ENCODE measurements at places on chromosomes 7 and 10.

DNA sequence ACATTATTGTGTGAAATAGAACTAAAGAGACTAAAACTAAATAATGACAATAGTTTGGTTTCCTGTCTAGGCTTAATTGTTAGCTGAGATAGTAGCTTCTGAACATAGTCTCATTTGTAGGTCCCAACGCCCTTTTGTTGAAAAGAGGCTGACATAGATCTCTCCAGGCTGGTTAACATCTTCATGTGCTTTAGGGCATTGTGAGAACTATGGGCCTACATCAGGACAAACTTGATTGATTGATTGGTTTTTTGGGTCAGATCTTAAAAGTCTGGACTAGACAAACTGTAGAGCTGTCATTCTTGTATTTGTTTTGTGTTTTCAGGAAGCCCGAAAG is 869 bp downstream of the CHCHD1 start:
- DNase-seq, result no peak

GRCh38 chr7:100221231-100221718 is 1.5 kb downstream of the PVRIG start:
- DNase-seq, result no peak

- DNase-seq, result no peak
These were observed 70.0 kb downstream of the CAMK1D start for GRCh38 chr10:12419262-12419847.

DNA sequence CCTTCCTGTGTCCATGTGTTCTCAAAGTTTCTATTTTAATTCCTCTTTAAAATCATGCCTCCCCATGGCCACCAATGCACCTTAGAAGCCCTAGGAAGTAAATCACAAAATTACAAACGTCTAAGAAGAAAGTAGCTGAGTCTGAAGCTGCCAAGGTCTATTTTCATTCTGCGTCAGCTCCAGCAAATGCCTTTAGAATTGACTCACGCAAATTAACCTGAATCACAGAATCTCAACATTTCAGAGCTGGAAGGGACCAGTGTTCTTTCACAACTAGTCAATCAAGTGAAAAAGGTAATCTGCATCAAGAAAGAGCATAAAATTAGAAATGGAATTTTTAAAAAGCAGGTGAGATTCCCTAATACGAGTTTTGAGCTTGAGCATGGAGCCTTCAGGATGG is 1017.6 kb downstream of the SORCS3 start:
- DNase-seq, result no peak

DNA sequence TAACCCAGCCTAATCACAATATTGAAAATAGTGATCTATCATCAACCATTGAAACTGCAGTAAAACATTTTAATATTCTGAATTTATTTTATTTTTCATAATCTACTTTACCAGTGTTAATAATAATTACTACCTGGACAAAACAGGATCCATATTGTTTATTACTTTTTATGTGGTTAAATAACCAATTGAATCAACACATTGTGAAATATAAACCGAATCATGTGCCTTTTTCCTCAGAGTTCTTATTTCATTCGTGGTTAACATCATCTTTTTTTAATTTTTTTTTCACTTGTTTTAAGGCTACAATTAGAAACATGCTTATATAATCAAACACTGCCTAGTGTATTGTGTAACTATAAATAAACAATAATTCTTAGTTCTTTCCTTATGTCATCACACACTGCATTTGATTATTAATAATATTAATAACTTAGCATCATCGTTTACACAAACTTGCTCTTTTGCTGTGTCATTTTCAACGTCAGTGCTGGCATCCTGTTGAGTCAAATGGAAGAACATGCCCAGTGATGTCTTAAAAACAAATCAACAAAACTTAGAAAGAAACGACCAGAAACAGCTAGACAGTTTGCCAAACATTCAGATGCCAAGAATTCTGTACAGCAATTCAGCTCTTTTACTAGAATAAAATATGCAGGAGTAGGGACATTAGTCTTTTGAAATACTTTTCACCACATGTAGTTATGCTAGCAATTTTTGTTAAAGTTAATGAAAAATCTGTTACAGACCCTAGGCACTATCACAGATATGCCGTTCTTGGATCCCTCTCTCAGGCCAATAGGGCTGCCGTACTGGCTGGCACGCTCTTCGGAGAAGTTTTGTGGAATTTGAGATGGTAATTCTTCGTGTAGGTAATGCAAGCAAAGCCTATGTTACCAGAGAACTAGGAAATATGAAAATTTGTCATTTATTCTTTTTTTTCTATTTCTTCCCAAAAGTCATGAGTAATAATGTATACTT is 330.4 kb upstream of the SEMA3A start:
- no peak for DNase-seq

DNA sequence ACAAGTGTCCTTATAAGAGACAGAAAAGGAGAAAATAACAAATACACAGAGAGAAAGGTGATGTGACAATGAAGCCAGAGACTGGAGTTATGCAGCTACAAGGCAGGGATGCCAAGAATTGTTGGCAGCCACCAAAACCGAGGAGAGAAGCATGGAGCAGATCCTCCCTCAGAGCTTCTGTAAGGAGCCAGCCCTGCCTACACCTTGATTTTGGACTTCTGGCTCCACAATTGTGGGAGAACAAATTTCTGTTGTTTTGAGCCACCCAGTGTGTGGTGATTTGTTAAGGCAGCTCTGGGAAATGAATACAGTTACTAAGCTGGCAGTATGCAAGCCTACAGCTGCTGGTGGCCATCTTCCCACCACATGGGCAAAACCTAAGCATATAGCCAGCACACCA is 163.6 kb downstream of the GRM8 start:
- no peak for DNase-seq

DNA sequence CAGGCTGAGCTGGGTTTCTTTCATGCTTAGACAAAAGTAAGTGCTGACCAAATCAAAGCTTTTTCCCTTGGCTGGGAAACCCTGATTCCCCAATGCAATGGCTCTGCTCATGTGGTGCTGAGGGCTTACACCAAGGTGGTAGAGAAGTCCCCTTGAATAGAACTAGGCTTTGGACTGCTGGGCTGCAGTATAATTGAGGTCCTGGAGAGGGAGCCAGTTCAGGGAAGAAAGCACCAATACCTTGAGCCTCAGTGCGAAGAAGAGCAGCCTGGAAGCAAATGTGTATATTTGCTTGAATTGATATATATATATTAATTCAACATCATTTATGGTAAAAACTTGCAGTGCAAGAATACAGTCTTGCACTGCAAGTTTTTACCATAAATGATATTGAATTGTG is 391.1 kb downstream of the RPS24 start:
- DNase-seq, result no peak

GRCh38 chr7:23687011-23687410 is 7.0 kb downstream of the FAM221A start:
- DNase-seq, result no peak

DNA sequence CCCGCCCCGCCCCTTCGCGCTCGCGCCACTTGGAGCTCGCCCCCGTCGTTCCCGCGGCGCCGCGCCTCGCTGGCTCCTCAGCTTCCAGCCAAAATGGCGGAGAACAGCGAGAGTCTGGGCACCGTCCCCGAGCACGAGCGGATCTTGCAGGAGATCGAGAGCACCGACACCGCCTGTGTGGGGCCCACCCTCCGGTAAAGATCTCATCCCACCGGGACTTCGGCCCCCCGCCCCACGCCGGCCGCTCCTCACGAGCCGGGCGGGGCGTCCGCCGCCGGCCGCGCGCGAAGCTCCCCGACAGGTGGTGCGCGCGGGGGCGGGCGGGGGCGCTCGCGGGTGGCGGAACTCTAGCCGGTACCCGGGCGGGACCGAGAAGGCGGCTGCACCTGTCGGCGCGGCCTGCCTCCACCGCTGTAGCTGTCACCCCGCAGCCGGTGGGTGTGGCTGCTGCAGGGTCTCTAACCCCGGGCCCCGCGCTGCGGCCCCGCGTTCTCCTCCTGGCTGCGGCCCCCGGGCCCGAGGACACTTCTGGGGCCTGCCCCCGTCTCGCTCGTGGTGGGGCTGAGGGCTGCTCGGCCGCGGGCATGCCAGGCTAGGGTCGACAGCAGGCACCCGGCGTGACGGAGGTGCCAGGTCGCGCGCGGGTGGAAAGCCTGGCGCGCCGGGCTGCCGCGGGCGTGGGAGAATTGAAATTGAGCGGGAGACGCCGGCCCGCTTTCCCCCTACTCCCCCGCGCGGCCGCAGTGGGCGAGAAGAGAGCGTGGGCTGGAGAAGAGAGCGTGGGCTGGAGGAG is at the start of gene EXOC6:
Gene EXOC6, plus strand, starts transcription at position 80 of the 793 bp plus-strand sequence. Its CDS starts 14 bp downstream, at position 94.
- DNase-seq, result peak; percentile 78

- DNase-seq, result no peak
These were observed 44.9 kb downstream of the GLI3 start for GRCh38 chr7:42192066-42192465.

GRCh38 chr10:101041252-101041761 is 10.3 kb downstream of the SFXN3 start:
- peak; percentile 78 for DNase-seq

DNA sequence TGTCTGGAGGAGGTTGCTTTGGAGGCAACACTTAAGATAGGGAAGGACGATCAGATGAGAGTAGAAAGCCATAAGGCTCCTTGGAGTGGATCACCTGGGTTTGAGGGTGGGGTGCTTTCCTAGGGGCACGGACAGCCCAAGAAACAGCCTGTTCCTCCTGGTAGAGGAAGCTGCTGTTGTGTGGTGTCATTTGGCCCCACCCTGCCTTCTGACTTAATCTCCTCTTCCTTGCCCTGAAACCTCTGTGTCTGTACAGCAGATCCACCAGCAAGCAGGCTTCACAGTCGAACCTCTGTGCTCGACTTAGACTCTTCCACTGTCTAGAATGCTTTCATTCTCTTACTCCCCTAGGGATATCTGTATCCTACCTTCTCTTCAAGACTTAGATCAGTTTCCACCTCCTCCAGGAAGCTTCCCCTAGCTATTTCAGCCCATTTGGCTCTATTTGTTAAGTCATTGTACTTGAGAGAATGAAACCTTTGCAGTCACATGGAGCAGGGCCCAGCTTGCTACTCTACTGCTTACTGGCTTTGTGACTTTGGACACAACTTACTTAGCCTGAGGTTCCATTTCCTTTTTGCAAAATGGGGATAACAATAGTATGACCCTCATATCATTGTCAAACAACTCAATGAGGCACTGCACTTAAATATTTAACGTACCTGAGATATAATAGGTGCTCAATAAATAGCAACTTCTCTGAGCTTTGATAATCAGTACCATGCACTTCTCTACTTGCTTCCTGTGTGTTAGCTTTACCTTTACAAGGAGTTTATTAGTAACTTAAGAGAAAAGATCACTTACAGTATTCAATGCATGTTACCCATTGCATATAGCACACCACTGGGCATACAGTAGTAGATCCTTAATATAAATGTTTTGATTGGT is 5.0 kb downstream of the MXI1 start:
- DNase-seq, result no peak

DNA sequence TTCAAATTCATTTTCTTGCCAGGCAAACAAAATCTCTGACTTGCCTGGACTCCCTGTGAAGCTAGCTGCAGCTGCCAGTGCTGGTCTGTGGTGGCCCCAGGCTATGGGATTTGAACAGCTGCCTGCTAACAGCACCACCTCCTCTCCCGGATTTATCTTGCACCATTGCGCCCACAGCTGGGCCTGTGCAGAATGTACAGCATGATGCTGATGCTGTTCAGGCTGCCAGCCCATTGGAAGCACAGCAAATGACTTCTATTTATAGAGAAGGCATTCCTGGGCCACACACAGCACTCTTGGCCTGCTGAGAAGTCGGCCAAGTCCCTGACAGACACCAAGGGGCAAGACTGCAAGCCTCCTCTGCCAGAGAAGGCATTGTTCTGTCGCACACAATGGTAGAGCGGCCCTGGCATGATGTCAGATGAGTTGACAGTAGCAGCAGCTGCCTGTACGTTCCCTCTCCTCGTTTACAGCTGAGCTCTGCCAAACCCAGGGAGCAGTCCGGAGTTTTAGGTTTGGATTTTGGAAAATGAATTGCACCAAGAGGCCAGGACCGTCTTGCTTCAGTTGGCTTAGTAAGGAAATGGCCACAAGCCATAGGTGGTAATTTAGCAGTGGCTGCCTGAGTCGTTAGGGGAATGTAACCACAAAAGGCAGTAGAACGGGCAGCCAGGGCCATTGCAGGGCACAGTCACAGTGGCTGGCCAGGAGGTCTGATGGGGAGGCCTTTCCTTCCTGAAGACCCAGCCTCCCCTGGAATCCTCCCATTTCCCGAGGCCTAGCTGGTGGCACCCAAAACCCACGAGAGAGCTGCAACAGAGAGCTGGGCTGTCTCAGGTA is 38.5 kb downstream of the MTURN start:
- DNase-seq, result no peak

- DNase-seq, result no peak
These were observed 250.4 kb upstream of the TCERG1L start for GRCh38 chr10:131561897-131562296.

GRCh38 chr10:18735711-18736110 is 76.5 kb downstream of the ARL5B start:
- no peak for DNase-seq

DNA sequence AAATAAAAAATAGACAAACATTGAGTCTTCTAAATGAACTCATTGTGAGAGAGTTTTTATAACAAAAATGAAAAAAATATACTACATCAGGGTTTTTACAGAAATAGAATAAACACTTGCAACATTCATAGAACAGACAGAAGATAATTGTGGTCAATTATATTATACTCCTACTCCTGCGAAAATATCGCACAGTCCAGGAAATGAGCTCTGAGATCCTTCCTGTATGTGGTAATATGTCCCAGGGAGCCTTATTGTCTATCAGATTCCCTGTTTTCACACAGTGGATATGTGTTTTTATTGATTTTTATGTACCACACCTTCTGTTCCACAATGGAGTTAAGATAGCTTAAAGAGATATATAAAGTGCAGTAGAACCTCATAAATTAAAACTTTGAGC is 27.5 kb upstream of the RELN start:
- DNase-seq, result no peak

All from right renal pelvis (tissue), 4 donors.